ENCODE measurements at places on chromosomes 4 and X. TPM values are rescaled to one million over a fixed set of nuclear protein-coding genes. Genes with fewer than 3 reads are reported as not detected.
A peak's percentile ranks its signal among the peaks of the same experiment; 100 is the strongest.

DNA sequence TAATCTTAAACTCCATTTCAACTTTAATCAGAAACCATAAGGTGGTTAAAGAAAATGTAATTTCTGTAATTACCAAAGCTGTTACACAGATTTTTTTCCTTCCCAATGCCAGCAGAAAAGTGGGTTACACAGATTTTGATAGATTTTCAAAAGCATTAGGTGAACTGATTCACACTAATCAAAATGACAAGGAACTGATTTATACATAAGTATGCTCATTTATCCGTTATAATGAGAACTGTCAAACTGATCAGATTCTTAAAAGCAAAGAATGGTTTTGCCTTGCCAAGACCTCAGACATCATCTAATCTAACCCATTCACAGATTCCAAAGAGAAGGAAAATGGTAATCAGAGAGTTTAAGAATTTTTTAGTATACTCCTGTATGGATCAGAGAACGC, 5.2 kb downstream of the UGDH start:
- DNase-seq: no peak

GRCh38 chrX:12245650-12246645, 107.7 kb downstream of the FRMPD4 start:
- DNase-seq: no peak

GRCh38 chrX:12206413-12206812, 68.1 kb downstream of the FRMPD4 start:
- no peak for DNase-seq

GRCh38 chr4:57064811-57065711, 45.1 kb downstream of the IGFBP7 start:
- peak; percentile 94 for DNase-seq

- DNase-seq: no peak
These were observed 248.9 kb downstream of the TLL1 start for GRCh38 chr4:166121897-166122296.

DNA sequence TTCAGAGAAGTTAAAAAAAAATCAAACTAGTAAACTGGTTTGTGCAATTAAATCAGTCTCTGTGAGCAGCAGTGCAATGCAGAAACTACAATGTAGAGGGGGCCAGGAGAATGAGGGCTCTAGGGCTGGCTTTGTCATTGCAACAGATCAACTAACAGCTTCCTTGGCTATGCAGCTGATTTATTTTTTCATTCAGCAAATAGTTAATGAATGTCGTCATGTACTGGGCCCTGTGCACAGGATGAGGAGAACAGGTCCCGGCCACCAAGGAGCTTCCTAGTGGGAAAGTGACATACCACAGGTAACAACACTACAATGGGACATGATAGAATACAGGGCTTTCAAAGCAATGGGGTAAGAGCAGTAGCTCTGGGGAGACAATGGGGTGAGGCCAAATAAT, 190.1 kb downstream of the NSUN7 start:
- DNase-seq: no peak

DNA sequence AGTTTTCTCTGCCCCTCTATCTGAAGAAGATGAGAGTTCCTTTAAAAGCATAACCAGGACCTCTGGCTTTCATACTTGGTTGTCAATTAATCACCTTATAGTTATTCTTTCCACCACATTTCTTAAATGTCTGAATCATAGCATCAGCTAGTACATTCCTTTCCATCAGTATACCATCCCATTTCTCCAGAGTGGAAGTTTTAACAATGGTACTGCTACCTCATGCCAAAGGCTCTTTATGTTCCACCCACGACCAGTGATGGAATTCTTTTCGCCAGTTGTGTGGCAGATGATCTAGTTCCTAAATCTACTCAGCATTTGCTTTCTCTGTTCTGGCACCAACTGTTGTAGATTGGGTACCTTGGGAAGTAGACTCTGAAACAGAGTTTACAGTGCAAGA, 379.8 kb downstream of the ZNF674 start:
- DNase-seq: no peak

- DNase-seq: no peak
These were observed 456.7 kb downstream of the GLUD2 start for GRCh38 chrX:121504153-121504552.

GRCh38 chr4:20255251-20255586, 3.5 kb downstream of the SLIT2 start:
- no peak for DNase-seq

GRCh38 chrX:119734897-119735339, 23.5 kb upstream of the SOWAHD start:
- no peak for DNase-seq

GRCh38 chrX:134174859-134175258, 62.1 kb upstream of the CCDC160 start:
- no peak for DNase-seq

DNA sequence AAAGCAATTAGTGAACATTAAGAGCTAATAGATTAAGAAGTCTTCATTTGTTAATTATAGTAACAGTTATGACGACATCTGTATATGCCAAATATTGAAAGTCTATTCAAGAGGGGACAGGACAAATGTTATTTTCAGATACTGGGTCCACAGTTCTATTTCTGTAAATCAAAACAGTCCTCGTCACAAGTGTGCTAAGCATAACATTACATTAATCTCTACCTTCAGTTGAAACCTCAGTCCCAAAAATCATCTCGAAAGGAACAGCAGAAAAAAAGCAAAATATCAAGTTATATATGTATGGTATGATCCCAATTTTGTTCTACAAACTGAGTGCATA, 70.3 kb downstream of the APBB2 start:
- DNase-seq: no peak

DNA sequence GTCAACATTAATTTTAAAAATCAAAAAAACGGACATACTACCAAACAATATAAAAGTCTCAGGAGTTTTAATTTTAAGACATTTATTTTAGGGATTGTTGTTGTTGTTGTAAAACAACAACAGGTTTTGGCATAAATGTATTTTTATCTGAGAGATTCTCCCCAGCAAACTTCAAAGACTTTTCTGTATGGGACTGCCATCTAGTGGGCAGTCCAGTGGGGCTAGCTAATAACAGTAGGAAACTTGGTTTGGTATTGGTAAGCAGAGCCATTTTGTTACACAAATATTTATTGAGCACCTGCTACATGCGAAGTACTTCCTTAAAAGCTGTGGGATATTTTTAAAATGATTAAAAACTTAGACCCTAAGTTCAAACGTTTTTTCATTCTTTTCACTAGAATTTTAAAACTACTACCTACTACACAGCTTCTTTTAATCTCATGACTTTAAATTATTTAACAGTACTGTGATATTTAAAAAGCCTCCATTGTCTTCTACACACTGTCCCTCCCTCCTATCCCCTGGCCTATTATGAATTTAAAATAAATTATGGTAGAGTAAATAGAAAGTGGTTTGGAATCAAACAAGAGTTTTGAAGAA, 1028.4 kb upstream of the INTU start:
- DNase-seq: no peak

- peak; percentile 94 for DNase-seq
These were observed at the start of gene WDR17 for GRCh38 chr4:176065435-176066291. Gene WDR17, plus strand, starts transcription at chr4:176065841. Its CDS starts 45,740 bp downstream, at chr4:176111581.

DNA sequence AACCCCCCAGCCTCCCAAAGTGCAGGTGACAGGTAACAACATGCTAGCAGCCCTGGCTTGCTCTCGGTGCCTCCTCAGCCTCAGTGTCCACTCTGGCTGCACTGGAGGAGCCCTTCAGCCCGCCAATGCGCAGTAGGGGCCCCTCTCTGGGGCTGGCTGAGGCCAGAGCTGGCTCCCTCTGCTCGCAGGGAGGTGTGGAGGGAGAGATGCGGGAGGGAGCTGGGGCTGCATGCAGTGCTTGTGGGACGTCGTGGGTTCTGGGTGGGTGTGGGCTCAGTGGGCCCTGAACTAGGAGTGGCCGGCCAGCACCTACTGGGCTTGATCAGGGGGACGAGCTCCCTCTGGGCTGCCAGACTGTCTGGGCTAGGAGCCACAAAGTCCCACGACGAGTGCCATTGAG, 14.4 kb downstream of the C4orf46 start:
- peak; percentile 68 for DNase-seq

DNA sequence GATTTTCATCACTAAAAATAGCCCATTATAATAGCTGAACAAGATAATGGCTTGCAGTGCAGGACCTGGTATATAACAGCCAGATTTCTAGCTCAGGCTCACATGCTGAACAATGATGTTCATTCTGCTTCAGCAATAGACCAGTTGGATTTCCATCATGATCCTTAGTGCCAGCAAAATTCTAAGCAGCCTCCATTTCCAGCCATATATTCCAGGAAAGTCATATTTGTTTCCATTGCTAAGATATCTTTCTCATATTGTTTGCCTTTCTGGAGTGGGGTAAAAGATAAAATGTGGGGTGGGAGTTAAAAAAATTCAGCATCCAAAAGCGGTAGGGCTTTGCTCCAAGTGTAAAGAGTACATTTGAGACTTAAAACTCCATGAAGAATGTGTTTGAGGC, 2344.1 kb downstream of the PCDH7 start:
- DNase-seq: no peak

- no peak for DNase-seq
These were observed 245.0 kb upstream of the HTR2C start for GRCh38 chrX:114338870-114339269.

DNA sequence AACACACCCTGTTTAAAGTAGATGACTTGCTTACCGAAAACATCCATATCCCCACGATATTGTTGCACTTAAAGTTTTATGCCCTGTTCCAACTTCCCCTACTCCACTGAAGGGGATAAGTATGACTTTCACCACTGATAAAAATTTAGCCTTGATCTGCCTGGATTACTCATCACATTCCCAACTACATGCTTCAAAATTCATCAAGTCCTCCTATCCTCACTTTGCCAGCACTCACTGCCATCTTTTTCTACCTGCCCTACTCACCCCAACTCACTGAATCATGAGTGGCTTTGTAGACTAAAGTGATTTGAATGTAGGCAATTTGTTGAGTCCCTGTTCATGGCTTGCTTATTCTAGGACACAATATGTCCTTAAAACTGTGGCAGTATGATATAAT, 12.2 kb upstream of the GPRIN3 start:
- no peak for DNase-seq

DNA sequence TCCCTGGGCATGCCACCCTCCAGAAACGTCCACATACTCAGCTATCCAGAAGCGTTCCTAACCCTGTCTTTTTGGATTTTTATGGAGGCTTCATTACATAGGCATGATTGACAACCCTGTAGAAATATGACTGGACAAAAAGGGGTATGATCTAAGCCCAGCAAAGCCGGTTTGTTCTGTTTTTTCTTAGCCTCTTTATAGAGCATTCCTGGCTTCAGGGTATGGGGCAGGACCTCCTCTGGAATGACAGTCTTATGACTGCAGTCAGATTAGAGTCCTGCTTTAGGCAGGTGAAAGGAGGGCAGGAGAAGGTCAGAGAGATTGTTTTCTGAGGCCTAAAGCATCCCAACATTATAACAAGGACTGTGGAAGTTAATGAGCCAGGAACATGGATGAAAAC, 137.4 kb downstream of the DCLK2 start:
- no peak for DNase-seq

DNA sequence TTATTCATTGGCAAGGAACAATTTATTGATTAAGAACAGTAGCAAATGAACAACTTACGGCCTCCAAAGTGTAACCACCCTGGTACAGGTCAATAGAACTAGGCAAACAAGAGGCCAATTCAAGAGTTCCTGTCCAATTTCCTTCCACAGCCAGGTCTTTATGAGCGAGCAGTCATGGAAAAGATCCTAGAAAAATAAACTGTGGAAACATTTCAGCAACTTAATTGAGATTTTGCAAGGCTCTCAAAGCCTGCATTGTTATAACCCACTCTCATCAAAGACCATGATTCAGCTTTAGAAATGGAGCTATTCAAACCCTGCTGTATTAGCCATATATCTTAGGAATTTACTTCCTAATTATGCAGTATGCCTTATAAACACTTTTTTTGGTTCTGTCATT, 43.6 kb downstream of the UNC5C start:
- no peak for DNase-seq

- no peak for DNase-seq
These were observed 27.5 kb downstream of the CASK start for GRCh38 chrX:41895826-41896225.

DNA sequence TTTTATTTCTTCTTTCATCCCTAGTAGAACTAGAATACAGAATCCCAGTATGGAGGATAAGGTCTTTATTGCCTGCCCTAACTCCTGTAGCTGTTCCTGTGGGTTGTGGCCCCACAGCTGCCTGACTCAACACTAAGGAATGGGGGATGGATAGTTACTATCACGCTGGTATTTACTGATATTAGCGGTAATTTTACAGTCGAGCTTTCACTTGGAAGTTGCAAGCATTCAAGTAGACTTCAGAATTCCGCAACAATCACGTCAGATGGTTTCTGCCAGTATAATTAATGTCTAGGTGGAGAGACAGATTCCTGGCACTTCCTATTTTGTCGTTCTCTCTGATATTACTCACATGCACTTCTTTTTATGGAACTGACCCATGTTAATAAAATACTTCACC, 489.8 kb downstream of the PABPC4L start:
- no peak for DNase-seq

GRCh38 chr4:120685756-120686278, 236.7 kb downstream of the PRDM5 start:
- DNase-seq: no peak

- peak; percentile 93 for DNase-seq
These were observed 20.9 kb upstream of the MTM1 start for GRCh38 chrX:150547375-150548115.

Gene KLKB1
- 0.57 TPM for total RNA-seq

Gene UGT2B17
- total RNA-seq: not detected

Gene SFRP2
- total RNA-seq: 157 TPM

Gene GATA1
- total RNA-seq: not detected

Gene FGFRL1
- 20.7 TPM for total RNA-seq

Gene AREG
- 2.9 TPM for total RNA-seq

Gene CNGA1
- 0.57 TPM for total RNA-seq

Gene GPC3
- total RNA-seq: 13.5 TPM

Gene GUCY1B1
- 26.8 TPM for total RNA-seq

Gene F8A1
- total RNA-seq: 14.5 TPM

Gene TCEAL6
- total RNA-seq: not detected

Gene TMPRSS11A
- total RNA-seq: not detected

Gene SMIM43
- not detected for total RNA-seq

Gene RASL11B
- 8.9 TPM for total RNA-seq

Gene SH3TC1
- 36.6 TPM for total RNA-seq

Gene MAGEB10
- not detected for total RNA-seq

Gene ADGRL3
- total RNA-seq: 48.0 TPM

Gene DIPK2B
- total RNA-seq: 27.6 TPM

Gene SRPX2
- total RNA-seq: 34.5 TPM
